ENCODE measurements at places on chromosomes 2 and 18. TPM values are rescaled to one million over a fixed set of nuclear protein-coding genes. Genes with fewer than 3 reads are reported as not detected.

The CXCR1 gene
- total RNA-seq: not detected

The MERTK gene
- total RNA-seq: 0.57 TPM

The STAT4 gene
- 0.48 TPM for total RNA-seq

The IL36G gene
- 0.80 TPM for total RNA-seq

The ARMC9 gene
- total RNA-seq: 39.4 TPM

The PRKCE gene
- total RNA-seq: 4.9 TPM

The CYTIP gene
- total RNA-seq: 5.9 TPM

The EIF5B gene
- 16.6 TPM for total RNA-seq

The TTC27 gene
- 63.7 TPM for total RNA-seq

Data from Daoy (cell line).